ENCODE measurements at places on chromosomes 3 and 15.

GRCh38 chr3:5411786-5412185 is 224.3 kb downstream of the EDEM1 start:
- no peak for DNase-seq

GRCh38 chr3:130260918-130261317 is 84.6 kb upstream of the COL6A5 start:
- DNase-seq, result no peak

GRCh38 chr15:67124911-67125588 is 59.6 kb downstream of the SMAD3 start:
- no peak for DNase-seq

GRCh38 chr3:5563537-5564277 is 376.2 kb downstream of the EDEM1 start:
- no peak for DNase-seq

DNA sequence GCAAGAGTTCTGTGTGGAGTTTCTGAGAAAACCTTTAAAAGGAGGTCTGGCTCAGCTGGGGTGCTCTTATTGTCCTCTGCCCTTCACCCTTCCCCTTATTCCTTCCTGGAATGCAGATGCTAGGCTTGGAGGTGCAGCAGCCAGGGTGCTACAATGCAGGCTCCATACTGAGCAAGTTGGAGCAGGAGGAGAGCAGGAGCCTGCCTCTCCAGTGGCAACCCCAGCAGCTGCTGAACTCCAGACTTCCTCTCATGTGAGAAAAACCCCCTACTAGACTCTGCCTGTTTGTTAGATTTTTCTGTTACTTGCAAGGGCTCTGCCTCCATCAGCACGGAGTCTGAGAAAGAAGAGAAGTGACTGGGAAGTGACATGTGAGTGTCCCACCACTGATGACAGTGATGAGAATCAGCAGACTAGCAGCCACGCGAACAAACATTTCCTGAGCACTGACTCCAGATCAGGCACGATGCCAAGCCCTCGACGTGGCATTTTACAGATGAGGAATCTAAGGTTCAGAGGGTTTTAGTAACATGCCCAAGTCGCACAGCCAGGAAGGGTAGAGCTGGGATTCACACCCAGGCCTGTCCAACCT is 16.1 kb upstream of the RARRES1 start:
- DNase-seq, result no peak

GRCh38 chr15:35293353-35294130 is 208.4 kb upstream of the NANOGP8 start:
- DNase-seq, result peak; percentile 42

DNA sequence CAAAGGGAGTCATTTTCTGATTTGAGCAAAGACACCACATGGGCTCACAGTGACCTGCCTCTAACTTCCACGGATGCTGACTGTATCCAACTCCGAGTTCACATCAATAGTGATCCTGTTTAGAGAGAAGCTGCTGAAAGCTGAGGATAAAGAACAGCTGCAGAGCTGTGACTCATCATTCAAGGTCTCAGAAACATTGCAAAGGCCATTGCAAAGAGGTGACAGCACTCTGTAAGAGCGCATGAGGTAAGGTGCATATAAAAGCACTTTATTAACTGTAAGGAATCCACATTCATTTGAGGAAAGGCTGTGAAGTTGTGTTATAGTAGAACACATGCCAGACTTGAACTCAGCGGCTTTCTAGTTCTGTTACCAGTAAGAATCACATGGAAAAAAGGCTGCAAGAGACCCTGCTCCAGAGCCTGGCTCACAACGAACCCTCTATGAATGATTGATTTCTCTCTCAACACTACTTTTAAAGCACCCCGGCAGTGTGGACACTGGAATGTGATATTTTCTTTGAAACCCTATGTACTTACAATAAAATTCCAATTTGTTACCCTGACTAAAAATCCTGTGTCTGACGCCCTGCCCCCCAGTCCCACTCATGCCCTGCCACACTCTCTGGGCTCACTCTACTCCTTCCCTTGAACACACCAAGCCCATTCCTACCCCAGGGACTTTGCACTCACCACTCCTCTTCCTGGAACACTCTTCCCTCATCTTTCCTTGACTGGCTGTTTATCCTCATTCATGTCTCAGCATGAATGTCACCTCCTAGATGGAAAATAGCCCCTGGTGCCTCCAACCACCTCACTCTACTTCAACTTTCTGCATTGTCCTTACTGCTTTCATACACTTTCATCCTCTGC is 111.2 kb downstream of the LSM3 start:
- DNase-seq, result peak; percentile 38

GRCh38 chr3:63864008-63864964 is 619 bp downstream of the ATXN7 start:
- DNase-seq, result peak; percentile 9

GRCh38 chr3:41141433-41142167 is 57.7 kb upstream of the CTNNB1 start:
- DNase-seq, result no peak

DNA sequence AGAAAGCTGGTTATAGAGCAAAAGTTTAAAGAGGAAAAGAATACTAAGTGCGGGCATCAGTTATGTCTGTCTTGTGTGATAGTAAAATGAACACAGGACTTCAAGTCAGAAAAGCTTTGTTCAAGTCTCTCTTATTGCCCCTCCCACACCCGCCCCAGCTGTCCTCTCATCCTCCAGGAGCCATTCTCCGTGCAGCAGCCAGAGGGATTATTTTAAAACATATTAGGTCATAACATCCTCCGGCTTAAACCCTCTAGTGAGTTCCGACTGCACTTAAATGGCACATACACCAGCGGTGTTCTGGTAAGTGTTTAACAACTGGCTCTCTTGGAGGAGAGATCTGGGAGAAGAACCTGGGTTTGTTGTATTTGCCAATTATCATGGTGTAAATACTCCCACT is 104.8 kb upstream of the TNFAIP8L3 start:
- DNase-seq, result no peak

DNA sequence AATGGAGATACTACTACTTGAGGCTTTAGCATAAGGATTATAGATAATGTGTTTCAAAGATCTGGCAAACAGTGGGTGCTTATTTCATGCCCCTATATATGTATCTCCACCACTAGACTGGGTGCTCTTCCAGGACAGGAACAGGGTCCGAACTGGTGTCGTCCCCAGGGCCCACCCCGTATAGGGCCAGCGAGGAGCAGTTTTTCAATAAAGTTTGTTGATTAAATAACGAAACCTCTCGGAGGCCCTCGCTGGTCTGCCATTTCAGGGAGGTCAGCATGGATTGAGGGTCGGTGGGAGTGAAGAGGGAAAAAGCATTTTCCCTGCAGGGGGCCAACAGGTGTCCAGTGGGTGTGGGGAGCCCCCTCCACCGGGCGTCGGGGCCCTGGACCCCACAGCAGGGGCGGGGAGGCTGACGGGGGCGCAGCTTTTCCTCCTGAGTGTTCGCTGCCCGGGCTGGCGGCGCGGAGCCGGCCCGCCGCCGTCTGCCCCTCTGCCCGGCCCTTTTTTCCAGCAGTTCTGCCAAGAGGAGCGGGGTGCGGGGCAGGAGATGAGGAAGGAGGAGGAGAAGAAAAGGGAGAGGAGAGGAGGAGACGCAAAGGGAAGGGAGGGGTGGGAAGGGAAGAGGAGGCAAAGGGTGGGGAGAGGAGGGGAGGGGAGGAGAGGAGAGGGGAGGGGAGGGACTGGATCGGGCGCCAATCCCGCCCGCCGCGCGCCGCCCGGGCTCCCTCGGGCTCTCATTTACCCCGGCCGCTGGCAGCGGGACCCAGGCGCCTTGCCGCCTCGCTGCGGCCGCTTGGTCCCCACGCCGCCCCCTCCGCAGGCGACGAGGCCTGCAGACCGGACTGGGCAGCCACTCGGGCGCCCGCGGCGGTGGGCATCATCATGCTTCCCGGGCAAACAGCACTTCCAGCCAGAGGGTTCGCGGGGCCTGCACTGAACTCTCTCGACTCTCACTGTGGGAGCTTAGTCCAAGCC is 66.3 kb downstream of the ISG20 start:
- no peak for DNase-seq

DNA sequence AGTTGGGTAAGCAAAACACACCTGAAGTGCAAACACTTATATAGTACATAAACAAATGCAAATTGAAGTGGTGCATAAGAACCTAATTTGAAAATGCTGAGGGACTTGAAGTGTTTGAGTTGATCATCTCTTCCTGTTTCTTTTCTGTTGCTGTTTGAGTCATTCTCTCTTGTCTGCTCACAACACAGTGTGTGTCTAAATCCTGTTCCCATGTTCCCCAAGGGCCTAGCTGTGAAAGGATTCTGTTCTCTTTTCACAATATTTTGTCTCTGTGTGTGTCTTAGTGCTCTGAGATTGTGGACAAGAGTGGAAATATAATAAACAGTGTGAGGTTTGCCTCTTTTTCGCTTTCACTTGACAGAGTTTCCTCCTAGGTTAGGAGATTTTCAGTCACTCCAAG is 6.1 kb downstream of the CD96 start:
- no peak for DNase-seq

- no peak for DNase-seq
These were observed 175.8 kb downstream of the EPHB1 start for GRCh38 chr3:134970895-134971294.

GRCh38 chr3:194220901-194221326 is 85.0 kb downstream of the HES1 start:
- DNase-seq, result peak; percentile 39

DNA sequence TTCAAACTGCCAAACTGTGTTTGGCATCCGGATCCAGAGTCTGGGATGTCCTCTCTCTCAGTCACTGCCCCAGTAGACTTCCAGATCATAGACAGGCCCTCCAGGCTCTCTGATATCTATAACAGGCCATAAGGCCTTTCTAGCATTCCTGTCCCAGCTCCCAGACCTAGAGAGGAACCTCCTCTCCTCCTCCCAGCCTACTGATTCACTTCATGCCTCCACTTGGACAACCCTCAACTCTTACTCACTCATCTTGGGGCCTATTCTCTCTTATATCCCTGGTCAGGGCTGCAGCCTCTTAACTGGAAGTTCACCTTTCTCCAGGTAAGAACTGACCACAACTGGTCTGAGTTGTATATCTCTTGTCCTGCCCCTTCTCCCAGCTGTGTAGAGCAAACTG is 253.7 kb upstream of the TRIM42 start:
- DNase-seq, result peak; percentile 31

- DNase-seq, result peak; percentile 72
These were observed 23.9 kb upstream of the ARID3B start for GRCh38 chr15:74517096-74517495.

DNA sequence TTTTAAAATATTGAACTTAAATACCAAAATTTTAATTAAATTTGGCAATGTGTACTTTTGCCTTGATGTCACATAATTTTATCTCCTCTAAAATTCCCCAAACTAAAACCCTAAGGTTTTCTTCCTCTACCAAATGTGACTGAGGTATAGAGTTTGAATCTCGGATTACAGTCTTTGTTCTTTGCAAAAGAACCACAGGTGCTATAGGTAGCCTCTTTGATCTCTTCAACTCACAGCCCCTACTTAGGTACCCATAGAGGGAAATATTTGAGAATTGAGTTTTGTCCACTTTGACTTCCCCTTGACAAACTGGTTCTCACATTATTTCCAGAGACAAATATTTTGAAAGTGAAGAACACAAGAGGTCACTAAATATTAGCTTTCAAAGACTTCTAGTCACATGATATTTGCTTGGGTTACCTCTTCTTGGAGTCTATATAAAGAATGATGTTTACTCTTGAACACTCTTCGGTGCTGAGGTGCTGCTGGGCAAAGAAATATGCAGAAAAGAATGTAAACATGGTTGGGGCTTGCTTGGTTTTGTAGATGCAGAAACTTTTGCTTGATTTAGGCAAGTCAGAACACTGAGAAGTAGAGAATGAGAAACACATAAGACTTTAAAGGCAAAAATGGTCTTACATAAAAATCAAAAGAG is 120.8 kb upstream of the MCTP2 start:
- DNase-seq, result peak; percentile 6

DNA sequence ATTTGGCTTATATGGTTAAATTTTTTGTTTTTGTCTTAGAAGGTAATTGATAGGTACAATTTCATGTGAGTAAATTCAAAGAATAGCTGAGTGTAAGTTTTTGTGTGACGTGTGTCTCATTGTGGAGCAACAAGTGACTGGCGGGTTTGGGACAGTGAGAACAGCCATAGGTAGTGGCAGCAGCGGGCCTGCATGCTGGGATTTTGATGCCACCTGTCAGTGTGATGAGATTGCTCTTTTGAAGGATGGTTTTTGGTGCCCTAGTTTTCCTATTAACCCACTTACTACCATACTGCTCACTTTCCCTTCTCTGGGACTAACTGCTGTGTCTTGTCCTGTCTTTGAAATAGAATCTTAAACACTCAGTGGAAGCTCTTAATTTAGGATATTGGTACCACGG is 522.6 kb downstream of the NAALADL2 start:
- DNase-seq, result no peak

- peak; percentile 86 for DNase-seq
These were observed 48.2 kb upstream of the FMN1 start for GRCh38 chr15:33242669-33243191.

GRCh38 chr3:182524711-182525401 is 268.4 kb upstream of the ATP11B start:
- no peak for DNase-seq

- no peak for DNase-seq
These were observed at the start of gene SSUH2 for GRCh38 chr3:8644748-8645390. TSS of gene SSUH2 (minus strand) at chr3:8644798. CDS start at chr3:8644758, 40 bp downstream.

- DNase-seq, result peak; percentile 61
These were observed 28.4 kb downstream of the CCDC12 start for GRCh38 chr3:46947981-46948791.

- DNase-seq, result no peak
These were observed 1.9 kb downstream of the IVD start for GRCh38 chr15:40407330-40407990.

DNA sequence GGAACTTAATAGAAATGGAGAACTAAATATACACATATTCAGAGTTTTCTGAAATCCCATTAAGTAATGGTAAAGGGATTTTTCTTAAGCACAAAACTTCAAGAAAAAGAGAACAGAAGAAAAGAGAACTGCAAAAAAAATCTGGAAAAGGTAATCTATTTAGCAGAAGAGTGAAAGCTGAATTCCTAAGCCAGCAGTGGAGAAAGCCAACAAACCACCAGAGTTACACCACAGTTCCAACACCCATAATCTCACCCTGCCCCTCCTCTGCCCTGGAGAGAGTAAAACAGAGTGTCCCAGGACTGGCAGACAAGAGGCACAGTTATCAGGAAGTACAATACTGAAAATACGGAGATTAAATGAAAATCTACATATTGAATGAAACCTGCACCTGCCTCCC is 29.4 kb downstream of the TP53BP1 start:
- no peak for DNase-seq

DNA sequence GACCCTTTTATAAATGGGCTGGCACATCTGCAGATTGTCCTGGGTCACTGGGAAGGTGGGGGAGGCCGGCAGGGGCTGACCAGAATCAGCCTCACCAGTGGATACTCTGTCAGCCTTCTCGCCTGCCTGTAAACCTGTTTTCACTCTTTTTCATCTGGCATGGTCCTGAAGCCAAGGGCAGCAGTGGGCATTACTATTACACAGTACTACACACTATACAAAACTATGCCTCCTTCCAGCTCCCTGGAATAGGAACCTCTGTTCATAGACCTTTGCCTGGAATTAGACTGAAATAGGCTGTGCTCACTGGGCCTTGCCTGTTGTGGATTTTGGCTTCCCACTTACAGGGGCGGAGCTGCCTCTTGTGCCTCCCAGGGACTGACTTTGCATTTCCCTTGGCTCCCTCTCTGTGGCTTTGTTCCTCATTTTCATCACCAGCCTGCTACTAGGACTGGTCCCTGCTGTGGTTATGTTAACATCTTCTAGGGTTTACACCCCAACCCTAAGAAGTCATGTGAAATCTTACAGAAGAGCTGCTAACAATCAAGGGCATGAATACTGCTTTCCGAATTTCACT is 120.7 kb downstream of the FNDC3B start:
- DNase-seq, result no peak

Measured in mammary epithelial cell (primary cell).